ENCODE measurements at places on chromosomes 1 and 21.
A peak's percentile ranks its signal among the peaks of the same experiment; 100 is the strongest.

- DNase-seq = no peak
Observed at GRCh38 chr1:223430236-223430635, 37.0 kb downstream of the CCDC185 start.

DNA sequence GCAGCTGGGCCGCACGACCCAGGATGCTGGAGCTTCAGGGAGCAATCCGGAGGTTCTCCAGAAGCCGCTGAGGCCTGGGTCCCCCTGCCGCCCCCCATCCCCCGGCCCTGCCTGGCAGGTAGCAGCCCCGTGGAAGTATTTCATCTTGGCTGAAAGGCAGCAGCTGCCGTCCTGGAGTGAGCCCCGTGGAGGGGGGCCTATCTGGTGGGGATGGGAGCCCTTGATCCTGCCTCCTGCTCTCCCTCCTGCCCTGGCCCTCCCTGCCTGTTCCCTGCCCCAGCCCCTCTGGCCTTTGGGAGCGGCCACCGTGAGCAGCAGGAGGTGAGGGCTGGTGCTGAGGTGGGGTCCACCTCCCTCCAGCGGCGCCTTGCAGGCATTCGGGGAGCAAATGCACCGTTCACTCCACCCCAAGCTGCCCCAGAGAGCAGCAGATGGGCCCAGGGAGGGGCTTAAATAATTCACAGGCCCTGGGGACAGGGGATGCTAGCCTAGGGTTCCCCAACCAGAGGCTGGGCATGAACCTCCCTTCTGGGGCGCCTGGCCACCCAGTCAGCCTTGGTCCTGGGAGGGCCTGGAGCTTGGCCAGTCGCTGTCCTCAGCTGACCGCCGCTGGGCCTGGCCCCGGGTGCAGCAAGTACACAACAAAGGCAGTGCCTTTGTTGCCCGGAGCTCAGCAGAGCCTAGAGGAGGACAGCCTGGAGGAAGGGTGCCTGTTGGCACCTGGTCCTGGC, 23.7 kb upstream of the PLCH2 start:
- DNase-seq = no peak

- DNase-seq = peak; percentile 17
Observed at GRCh38 chr1:117607471-117607870, 1.6 kb downstream of the TENT5C start.

- no peak for DNase-seq
Observed at GRCh38 chr1:23470282-23471070, 13.5 kb downstream of the ASAP3 start.

GRCh38 chr1:160414881-160415280, 14.5 kb downstream of the VANGL2 start:
- no peak for DNase-seq

DNA sequence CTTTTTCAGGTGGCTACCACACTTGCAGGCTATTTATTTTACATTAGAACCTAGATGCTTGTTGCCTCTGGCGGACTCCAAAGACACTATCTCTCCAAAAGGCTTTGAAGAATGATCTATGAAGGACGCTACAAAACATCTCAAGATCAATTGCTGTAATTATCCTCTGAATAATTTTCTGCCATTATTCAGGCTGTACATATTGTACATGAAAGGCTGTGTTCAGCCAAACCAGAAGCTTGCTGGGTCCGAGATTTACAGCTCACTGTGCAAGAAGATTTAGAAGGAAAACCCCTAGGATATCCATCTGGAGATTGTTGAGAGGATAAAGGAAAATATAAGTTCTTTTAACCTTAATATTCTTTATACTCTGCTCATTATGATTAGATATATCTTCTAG, 523.6 kb upstream of the PLXNA2 start:
- DNase-seq = no peak

DNA sequence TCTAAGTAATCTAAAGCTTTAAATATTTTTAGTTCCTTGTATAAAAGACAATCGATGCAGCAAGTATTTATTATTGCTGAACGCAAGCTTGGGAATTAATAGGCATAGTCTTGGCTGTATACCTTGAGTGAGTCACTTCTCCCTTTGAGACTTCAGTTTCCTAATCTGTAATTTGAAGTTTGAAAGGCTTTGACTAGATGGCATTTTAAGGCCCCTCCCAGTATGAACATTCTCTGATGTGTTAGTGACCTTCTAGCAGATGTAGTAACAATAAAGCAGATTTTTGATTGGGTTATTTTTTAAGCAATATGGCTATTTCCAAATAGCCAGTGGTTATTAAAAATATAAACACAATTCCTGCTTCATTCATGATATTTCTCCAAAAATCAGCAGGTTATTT, 58.2 kb downstream of the DUSP10 start:
- no peak for DNase-seq

DNA sequence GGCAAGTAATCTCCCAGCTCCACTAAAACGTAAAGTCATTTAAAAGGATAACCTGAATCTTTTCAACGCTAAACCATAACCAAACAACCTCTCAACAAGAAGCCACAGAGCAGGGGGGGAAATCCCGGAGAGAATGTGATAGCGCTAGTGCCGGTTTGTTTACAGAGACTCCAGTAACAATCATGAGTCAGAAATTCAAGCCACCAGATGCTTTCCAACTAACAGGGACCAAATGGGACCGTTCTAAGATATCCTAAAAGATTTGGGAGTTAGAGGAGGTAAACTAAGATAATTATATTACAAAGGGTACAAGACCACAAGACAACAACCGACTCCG, 825 bp downstream of the DCAF8 start:
- peak; percentile 55 for DNase-seq

GRCh38 chr1:17070163-17070525, 16.3 kb upstream of the SDHB start:
- no peak for DNase-seq

DNA sequence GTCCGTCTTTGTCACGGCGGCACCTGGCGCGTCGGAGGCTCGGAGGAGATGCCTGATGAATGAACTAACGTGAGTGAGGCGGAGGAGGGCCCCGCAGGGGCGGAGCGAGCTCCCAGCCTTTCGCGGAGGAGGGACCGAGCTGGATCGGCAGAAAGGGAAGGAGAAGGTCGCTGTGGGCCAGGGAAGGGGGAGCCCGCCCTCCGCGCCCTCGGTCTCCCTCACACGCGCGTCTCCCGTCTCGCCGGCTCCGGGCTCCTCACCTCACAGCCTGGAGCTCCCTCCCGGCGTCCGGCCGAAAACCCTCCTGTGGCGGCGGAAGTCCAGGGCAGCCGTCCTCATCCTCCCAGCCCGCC, 519 bp downstream of the ZNF496 start:
- DNase-seq = peak; percentile 56

DNA sequence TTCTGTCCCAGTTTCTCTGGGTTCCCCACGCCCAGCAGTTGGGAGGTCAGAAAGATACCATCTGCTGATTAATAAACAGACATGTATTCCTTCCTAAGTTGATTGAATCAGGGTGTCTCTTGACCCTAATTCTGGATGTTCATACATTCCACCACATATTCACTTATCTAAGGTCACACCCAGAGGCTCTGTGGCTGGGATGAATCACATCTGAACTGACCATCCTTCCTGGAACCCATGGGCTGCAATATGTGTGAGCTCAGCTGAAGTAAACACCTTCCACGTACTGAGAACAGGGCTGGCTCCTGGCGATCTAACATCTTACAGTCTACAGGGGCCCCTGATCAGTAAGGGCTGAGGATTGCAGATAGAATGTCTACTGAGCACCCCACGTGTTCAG, 20.5 kb upstream of the TRABD2B start:
- DNase-seq = no peak

DNA sequence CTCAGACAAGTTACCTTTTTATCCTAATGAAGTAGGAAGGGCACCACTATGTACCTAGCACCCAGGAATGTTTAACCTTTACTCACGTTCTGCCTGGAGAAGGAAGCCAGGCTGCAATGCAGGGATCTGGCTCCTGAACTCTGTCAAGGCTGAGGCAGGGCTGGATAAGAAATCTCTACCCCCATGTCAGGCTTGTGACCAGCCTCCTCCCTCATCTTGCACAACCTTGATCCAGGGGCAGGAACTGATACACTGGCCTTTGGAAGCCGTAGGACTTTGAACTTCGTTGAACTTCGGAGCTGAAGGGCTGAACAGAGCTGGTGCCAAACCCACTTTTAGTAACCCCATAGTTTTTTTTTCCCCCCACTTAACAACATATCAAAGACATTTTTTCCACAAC, 8.0 kb upstream of the AKR1A1 start:
- DNase-seq = no peak

DNA sequence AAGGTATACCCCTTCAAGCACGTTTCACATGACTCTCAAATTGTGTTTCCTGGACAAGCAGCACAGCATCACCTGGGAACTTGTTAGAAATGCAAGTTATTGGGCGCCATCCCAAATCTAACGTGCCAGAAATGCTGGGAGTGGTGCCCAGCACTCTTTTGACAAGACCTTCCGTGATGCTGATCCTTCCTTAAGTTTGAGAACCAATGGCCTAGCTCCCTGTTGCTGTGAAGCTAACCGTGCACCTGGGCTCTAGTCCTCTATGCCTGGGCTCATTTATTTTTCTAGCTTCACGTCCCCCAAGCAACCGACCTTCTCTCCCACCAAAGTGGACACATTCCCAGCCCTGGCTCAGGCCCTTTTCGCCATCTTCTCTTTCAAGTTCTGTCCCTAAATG, 4.3 kb downstream of the BEST4 start:
- no peak for DNase-seq

GRCh38 chr1:100036718-100037655, 67.2 kb downstream of the SLC35A3 start:
- DNase-seq = no peak

GRCh38 chr1:6675941-6676340, 25.7 kb downstream of the DNAJC11 start:
- no peak for DNase-seq

GRCh38 chr1:17553975-17554700, 14.6 kb downstream of the ARHGEF10L start:
- no peak for DNase-seq

DNA sequence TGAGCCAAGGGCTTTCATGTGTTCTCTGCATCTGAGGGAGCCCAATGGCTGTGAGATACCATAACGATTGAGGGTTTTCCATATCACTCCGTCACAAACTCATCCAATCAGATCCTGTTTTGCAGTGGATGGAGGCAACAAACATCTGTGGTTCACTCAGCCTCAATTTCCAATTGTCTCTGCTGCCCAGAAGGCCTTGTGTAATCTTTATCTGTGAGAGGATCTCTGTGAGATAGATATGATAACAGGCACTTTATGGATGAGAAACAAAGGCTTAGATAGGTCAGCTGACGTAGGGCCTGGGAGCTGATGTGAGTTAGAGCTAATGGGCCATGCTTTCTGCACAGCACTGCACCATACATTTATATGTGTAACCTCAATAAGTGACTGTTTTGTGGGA, 3.3 kb upstream of the MTARC1 start:
- no peak for DNase-seq

DNA sequence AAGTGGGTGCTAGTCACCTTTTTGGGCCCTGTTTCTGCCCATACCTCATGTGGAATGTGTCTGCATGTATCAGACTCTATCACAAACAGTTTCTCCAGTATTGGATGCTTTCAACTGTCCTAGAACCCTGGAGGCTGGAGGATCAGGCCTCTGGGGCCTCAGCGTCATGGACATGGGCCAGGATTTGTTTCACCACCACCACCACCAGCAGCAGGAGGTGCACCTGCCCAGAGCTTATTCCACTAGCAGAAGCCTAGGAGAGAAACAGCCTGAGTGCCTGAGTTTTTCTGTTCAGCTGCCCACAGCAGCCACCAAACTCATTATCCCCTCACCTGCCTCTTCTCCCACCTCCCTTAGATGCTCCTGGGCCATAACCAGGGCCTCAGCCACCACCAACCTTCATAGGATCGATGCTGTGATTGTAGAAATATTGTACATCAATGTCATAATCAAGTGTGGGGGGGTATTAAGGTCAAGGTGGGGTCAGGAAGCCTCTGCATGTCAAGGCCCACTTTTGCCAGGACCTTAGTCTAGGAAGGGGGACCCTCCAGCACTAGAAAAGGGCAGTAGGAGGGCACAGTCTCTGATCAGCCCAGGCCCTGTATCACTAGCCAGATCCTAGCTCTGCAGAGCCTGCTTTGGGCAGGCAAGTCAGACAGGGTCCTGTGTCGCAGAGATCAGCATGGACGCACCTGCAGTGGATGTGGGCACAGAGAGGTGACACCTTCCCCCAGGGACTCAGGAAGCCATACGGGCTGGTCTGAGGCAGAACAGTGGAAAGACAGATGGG, 9.3 kb downstream of the DMAP1 start:
- no peak for DNase-seq

DNA sequence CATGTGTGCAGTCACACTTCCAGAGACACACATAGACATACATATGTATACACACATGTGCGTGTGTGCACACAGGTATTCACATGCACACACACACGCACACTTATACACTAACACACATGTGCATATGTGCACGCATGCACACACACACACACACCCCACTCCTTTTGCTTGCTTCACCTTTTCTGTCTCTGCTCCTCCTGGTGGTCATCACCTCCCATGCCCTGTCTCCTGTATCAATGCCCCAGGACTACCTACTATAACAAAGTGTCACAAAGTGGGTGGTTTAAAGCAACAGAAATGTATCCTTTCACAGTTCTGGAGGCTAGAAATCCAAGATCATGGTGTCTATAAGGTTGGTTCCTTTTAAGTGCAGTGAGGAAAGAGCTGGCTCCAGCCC, 27.4 kb downstream of the ETS2 start:
- no peak for DNase-seq

- no peak for DNase-seq
Observed at GRCh38 chr1:214957330-214958137, 125.0 kb upstream of the KCNK2 start.

DNA sequence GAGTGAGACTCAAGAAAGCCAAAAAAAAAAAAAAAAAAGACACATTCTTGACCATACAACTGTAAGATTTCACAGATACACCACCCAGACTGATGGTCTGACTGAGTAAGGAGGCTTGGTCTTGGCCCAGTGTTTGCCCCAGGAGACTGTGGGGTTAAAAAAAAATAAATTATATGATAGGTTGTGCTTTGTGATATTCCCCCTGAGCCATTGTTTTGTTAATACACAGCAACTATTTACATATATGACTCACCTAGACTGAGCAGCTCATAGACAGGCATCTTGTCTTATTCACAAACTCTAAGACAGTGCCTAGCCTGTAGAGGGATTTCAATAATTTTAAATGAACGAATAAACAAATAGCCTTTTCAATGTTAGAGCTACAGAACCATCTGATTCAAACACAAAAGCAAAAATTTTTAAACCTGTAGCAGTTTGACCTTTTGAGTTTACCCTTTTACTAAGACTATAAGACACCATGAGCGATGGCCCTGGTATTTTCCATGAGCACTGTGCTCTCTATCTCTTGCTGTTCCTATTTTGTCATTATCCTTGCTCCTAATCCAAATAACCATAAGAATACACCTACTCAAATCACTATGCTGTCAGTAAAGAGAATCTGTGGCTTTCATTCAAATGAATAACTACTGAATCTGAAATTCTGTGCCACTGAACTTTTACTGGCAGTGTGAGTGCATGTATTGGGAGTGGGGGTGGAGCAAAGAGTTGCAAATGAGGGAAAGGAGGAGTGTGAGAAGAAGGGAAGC, 199.4 kb upstream of the PTBP2 start:
- DNase-seq = no peak

Measured in stimulated activated CD4-positive, alpha-beta T cell treated with anti-CD3 and anti-CD28 coated beads, TNF-alpha, amount 100 ng/mL, for 48 hours (primary cell).